Renal cortex interstitium (tissue), 15 donors: ENCODE measurements at places on chromosomes 3 and 15. TPM values are rescaled to one million over a fixed set of nuclear protein-coding genes. Genes with fewer than 3 reads are reported as not detected.

- DNase-seq, result no peak
These were observed 80.6 kb downstream of the ZNF385D start for GRCh38 chr3:21670386-21670785.

The SI gene
- polyA plus RNA-seq, result not detected

The ZNF860 gene
- 2.7 TPM for polyA plus RNA-seq

The CHST2 gene
- 26.6 TPM for polyA plus RNA-seq

DNA sequence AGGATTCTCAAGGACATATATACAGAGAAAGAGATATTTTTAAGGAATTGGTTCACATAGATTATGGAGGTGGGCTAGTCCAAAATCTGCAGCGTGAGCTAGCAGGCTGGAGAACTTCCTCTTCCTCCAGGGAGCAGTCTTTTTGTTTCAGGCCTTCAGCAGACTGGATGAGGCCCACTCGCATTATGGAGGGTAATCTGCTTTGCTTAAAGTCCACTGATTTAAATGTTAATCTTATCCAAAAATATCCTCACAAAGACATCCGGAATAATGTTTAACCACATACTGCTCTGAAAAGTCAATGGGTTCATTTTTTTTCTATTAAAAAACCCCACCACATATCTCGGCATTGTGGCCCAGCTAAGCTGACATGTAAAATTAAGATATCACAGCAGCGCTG is 22.2 kb upstream of the NRROS start:
- no peak for DNase-seq

The CYP1A2 gene
- 0.38 TPM for polyA plus RNA-seq

The SNX33 gene
- 21.8 TPM for polyA plus RNA-seq

DNA sequence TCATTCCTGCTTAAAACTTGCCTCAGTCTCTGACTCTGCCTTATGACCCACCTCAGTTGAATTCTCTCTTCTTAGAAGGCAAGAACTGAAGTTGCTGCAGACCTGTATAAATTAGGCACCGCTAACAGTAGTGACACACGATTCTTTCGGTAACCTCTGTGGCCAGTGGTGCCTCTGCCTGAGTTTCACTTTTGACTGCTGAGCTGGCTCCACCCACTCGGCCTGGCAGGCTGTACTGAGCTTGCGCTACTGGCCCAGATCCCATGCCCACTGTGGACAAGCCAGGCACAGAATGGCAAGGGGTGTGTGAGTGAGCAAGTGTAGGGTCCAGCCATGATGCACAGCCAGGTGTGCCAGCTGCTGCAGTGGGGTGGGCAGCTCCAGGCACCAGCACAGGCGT is 19.1 kb upstream of the EIF1B start:
- no peak for DNase-seq

The CASR gene
- polyA plus RNA-seq, result 22.8 TPM

DNA sequence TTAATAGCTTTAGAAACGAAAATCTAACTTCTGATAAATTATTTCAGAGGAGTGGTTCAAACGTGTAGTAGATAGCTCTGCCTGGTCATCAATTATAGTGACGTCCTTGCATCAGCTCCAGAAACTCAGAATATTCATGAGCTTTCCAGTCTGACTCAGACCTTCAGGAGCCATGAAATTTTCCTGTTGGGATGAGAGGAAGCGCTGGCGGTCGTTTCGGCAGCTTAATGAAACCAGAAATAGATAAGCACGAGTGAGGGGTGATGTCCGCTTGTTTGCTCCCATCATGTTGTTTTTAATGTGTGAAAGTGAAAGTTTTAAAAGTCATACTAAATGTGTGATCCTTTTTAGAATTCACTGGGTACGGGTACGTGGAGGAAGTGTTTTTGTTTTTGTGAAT is 141.1 kb downstream of the PGPEP1L start:
- DNase-seq, result no peak

GRCh38 chr3:139519998-139520737 is 19.4 kb downstream of the RBP1 start:
- no peak for DNase-seq

- no peak for DNase-seq
These were observed 23.8 kb downstream of the TICRR start for GRCh38 chr15:89599021-89599420.

- no peak for DNase-seq
These were observed 160.8 kb upstream of the TLE3 start for GRCh38 chr15:70258369-70259027.

The POU1F1 gene
- polyA plus RNA-seq, result not detected

DNA sequence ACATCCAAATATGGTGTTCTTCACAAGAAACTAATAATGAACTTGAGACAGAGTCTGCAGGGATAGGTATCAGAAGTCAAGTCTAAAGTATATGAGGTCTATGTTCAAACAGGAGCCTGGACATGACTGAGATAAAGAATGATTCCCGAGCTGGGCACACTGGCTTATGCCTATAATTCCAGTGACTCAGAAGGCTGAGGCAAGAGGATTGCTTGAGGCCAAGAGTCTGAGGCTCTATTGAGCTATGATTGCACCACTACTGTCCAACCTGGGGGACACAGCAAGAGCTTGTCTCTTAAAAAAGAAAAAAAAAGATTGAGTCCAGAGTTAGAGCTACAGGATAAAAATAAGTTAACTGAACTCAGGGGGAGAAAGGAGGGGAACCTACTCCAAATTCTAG is 246.5 kb downstream of the LRRN1 start:
- no peak for DNase-seq

- no peak for DNase-seq
These were observed 49.5 kb downstream of the MYLK start for GRCh38 chr3:123834631-123835030.

GRCh38 chr3:196016485-196016884 is 65.4 kb downstream of the TFRC start:
- DNase-seq, result no peak

GRCh38 chr3:158267015-158267414 is 157.1 kb downstream of the RSRC1 start:
- no peak for DNase-seq

- no peak for DNase-seq
These were observed 1.1 kb upstream of the UTS2B start for GRCh38 chr3:191331388-191331787.

DNA sequence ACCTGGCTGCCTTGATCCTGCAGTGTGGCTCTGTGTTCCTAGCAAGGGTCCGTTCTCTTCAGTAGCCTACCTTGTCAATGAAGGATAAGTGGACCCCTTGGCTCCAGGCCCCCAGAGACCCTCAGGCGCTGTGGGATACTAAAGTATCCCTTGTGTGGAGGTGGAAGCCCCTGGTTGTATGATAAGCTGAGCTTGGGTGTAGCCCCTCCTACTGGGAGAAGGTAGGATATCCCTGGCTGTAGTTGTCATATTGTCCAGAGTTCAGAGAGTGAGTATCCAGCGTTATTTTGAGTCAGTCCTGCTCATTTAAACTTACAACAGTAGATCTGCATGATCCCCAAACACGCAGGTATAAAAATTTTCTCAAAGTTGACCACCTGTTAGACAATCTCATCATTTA is 496.8 kb downstream of the CNTN4 start:
- DNase-seq, result no peak

DNA sequence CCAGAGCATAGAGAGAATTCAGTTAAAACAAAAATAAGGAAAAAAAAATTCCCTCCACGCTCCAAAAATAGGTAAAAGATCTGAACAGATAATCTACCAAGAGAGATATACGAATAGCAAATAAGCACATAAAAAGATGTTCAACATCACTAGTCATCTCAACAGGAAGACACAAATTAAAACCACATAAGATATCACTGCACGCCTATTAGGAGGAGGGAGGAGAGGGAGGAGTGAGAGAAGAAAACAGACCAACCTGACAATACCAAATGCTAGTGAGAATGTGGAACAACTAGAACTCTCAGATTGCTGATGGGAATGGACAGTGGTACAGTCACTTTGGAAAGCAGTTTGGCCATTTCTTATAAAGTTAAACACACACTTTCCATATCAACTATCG is 212.5 kb downstream of the FMN1 start:
- no peak for DNase-seq

GRCh38 chr3:85255949-85256348 is 297.2 kb downstream of the CADM2 start:
- DNase-seq, result no peak

The KCNMB3 gene
- polyA plus RNA-seq, result 5.4 TPM

GRCh38 chr3:19947549-19948225 is 790 bp downstream of the RAB5A start:
- DNase-seq, result peak; percentile 35
